ENCODE measurements at places on chromosomes 16 and 17. TPM values are rescaled to one million over a fixed set of nuclear protein-coding genes. Genes with fewer than 3 reads are reported as not detected.

GRCh38 chr16:17411263-17411662, 59.5 kb downstream of the XYLT1 start:
- no peak for DNase-seq
- H3K36me3 ChIP-seq = no peaks in the 10 kb centered on the region
- peaks cover 3% of the 10 kb centered on the region for H3K27me3 ChIP-seq
- no peaks in the 10 kb centered on the region for H3K4me1 ChIP-seq
- H3K27ac ChIP-seq = no peak overlapping the region
- no peak overlapping the region for H3K4me3 ChIP-seq

- no peak overlapping the region for H3K4me3 ChIP-seq
- no peaks in the 10 kb centered on the region for H3K36me3 ChIP-seq
- no peaks in the 10 kb centered on the region for H3K4me1 ChIP-seq
- H3K27ac ChIP-seq = no peak overlapping the region
- no peaks in the 10 kb centered on the region for H3K27me3 ChIP-seq
- no peak for DNase-seq
Measured at GRCh38 chr17:11618861-11619566, 20.7 kb downstream of the DNAH9 start.

GRCh38 chr16:81315271-81316175, 761 bp downstream of the GAN start:
- peak overlapping the region; percentile 80 for H3K4me3 ChIP-seq
- H3K27me3 ChIP-seq = no peaks in the 10 kb centered on the region
- H3K27ac ChIP-seq = peak overlapping the region; percentile 87
- peaks cover 29% of the 10 kb centered on the region for H3K4me1 ChIP-seq
- DNase-seq = peak; percentile 74

DNA sequence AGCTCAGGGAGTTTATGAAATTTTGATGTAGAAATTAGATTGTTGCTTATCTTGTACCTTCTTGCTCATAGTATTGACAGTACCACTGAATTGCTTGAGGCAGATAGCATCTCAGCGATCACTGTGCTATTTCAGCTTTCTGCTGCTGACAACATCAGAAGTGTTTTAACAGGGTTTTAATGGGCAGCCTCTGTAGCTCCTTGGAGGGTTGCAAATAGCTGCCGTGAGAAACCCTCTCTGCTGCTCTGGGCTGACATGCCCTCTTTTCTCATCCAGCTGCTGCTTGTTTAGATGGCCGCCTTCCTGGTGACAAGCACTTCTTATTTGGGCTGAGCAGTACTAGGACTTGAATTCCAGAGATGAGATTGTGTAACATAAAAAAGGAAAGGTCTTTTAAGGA, 180.2 kb upstream of the TBX2 start:
- 0 out of 3 replicates have a peak, but pooled peaks cover 2% of the 10 kb centered on the region for H3K27me3 ChIP-seq
- no peaks in the 10 kb centered on the region for H3K4me1 ChIP-seq
- no peak overlapping the region for H3K4me3 ChIP-seq

DNA sequence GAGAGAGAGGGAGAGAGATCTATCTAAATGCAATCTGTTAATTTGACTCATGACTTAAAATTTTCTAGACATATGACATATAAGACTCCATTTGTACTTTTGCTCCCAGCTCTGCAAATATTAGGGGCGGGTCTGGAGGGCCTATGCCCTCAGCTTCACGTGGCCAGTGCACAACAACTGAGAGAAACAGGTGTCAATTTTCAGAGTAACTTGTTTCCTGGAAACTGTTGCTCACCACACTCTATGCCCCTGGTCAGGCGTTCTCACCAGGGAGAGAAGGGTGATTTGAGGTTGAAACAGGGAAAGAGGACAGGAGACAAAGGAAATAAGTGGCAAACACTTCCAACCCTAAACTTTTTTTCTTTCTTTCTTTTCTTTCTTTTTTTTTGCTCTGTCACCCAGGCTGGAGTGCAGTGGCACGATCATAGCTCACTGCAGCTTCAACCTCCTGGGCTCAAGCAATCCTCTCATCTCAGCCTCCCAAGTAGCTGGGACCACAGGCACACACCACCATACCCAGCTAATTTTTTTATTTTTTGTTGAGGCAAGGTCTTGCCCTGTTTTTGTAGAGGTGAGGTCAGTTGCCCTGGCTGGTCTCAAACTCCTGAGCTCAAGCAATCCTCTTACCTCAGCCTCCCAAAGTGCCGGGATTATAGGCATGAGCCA, 270.0 kb downstream of the SLC39A11 start:
- DNase-seq = no peak
- H3K27me3 ChIP-seq = no peaks in the 10 kb centered on the region
- H3K4me1 ChIP-seq = no peaks in the 10 kb centered on the region
- no peak overlapping the region for H3K4me3 ChIP-seq
- H3K27ac ChIP-seq = no peak overlapping the region
- H3K36me3 ChIP-seq = no peaks in the 10 kb centered on the region

GRCh38 chr16:4594433-4595410, 20.0 kb downstream of the UBALD1 start:
- H3K4me3 ChIP-seq = no peak overlapping the region
- H3K4me1 ChIP-seq = no peaks in the 10 kb centered on the region
- no peak overlapping the region for H3K27ac ChIP-seq
- H3K36me3 ChIP-seq = no peaks in the 10 kb centered on the region
- no peak for DNase-seq

DNA sequence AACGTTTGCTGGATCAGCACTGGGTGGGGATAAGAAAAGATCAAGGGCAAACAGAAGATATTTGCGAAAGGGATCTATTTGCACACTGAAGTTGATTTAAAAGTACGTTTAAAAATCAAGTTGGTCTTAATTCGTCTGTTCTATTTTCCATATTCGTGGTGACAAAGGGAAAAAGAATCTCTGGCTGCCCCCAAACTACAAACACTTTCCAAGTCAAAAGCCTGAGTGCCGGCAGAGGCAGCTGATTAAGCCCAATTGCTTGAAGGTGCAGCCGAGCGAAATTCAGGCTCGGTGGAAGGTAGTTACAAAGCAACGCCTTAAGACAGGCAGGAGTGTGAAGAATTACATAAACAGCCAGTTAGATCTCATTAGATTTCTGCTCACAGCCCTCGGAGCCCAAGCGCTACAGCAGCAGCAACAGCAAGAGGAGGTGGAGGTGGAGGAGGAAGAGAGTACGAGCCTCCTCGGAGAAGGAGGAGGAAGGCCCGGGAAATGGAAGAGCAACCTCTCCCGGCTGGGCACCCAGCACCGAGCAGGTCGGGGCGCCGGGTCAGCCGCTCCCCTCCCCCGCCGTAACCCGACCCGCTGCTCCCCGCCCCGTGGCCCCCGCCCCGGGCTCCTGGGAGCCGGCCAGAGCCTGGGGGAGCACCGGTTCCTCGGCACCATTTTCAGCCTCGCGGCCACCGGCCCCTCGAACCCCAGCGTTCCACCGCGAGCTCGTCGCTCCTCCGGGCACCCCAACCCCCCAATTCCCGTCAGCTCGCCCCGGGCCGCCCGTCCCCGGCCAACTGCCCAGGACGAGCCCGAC, 890 bp downstream of the TOB1 start:
- H3K4me3 ChIP-seq = peak overlapping the region; percentile 88
- H3K27ac ChIP-seq = peak overlapping the region; percentile 88
- no peaks in the 10 kb centered on the region for H3K27me3 ChIP-seq
- peaks cover 13% of the 10 kb centered on the region for H3K4me1 ChIP-seq
- peaks cover 26% of the 10 kb centered on the region for H3K36me3 ChIP-seq

DNA sequence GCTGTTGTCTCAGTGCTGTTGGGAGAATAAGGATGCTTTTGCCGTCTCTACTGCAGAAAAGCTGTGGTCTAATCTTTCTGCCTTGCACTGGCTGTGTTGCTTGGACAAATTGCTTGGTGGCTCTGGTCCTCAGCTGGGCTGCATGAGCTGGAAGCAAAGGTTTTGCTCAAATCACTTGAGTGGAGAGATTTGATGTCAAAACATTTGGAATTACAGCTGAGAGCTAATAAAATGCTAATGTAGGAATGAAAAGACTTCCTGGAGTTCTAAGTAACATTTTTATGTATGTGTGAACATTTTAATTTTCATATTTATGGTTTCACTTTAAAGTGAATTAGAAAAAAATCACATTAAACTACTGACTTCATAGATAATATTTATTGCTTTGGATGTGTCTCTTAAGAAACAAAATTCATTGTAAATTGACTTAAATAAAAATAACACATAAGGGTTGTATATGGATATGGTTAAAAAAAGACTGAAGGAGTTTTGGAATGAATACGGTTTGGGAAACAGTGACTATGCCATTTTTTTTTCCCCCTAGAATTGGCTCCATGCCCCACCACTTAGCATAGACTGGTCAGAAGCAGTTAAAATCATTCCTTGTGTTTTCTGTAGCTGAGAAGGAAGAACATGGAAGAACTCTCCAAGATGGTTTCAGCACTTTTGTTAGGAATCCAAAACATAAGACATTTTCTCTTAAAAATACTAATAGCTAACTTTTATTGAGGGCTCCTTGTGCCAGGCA, 39.2 kb upstream of the FAM20A start:
- no peak for DNase-seq
- H3K27me3 ChIP-seq = no peaks in the 10 kb centered on the region
- H3K36me3 ChIP-seq = no peaks in the 10 kb centered on the region
- H3K4me1 ChIP-seq = no peaks in the 10 kb centered on the region

The ALOX12B gene
- polyA plus RNA-seq = not detected

- no peak overlapping the region for H3K4me3 ChIP-seq
- H3K27ac ChIP-seq = no peak overlapping the region
- H3K27me3 ChIP-seq = no peaks in the 10 kb centered on the region
- peaks cover 71% of the 10 kb centered on the region for H3K36me3 ChIP-seq
- no peak for DNase-seq
- H3K4me1 ChIP-seq = no peaks in the 10 kb centered on the region
Measured at GRCh38 chr16:14608111-14608566, 21.9 kb downstream of the PARN start.

The ELMO3 gene
- polyA plus RNA-seq = 5.2 TPM

DNA sequence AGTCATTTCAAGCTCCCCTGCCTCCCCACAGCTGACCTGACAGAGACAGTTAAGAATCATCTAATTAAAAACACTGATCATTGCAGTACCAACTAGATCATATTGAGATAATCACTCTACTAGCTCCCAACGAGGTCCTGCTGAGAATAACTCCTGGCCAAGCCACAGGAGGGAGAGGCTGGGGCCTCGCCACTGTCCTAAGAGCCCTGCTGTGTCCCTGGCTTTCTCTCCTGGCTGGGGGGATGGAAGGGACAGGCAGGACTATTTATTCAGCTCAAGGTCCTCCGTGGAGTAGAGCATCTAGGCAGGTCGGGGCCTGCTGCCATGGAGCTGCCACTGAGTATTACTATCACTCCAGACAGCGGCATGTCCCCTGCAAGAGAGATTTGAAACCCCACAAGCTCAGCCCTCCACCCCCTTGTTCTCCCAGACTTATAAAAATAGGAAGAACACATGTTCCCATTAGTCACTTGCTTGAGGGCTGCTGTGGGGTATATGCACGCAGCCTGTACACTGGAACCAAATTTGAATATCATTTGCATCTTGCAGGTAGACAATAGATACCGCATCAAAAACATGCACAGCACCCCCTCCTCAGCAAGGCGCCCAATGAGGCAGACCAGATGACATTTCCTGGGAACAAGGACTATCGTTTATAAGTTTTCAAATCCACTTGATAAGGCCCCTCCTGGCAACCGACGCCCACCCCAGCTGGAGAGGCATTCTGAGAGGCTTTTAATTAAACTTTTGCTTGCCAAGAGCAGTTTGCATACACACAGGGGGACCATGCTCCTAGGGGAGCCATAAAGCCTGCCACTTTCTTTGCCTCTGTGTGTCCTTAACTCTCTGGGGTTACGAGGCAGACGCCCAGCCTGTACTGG, 385.2 kb upstream of the ZFHX3 start:
- DNase-seq = no peak
- H3K27ac ChIP-seq = no peak overlapping the region
- no peak overlapping the region for H3K4me3 ChIP-seq
- no peaks in the 10 kb centered on the region for H3K27me3 ChIP-seq
- H3K36me3 ChIP-seq = no peaks in the 10 kb centered on the region
- no peaks in the 10 kb centered on the region for H3K4me1 ChIP-seq

The SPNS2 gene
- polyA plus RNA-seq = not detected

The P2RX5 gene
- 0.49 TPM for polyA plus RNA-seq

- no peaks in the 10 kb centered on the region for H3K36me3 ChIP-seq
- H3K4me3 ChIP-seq = no peak overlapping the region
Measured at GRCh38 chr16:56610017-56610608, 1.7 kb downstream of the MT2A start.

- H3K4me3 ChIP-seq = no peak overlapping the region
- peaks cover 30% of the 10 kb centered on the region for H3K4me1 ChIP-seq
- H3K36me3 ChIP-seq = peaks cover 38% of the 10 kb centered on the region
- H3K27ac ChIP-seq = no peak overlapping the region
- no peak for DNase-seq
Measured at GRCh38 chr17:50352693-50353599, 7.0 kb downstream of the XYLT2 start.

The GNGT2 gene
- not detected for polyA plus RNA-seq

The PIK3R5 gene
- 0.01 TPM for polyA plus RNA-seq

The SAMD14 gene
- 0.11 TPM for polyA plus RNA-seq

GRCh38 chr16:50281391-50282009, 15.1 kb downstream of the ADCY7 start:
- peaks cover 56% of the 10 kb centered on the region for H3K36me3 ChIP-seq

DNA sequence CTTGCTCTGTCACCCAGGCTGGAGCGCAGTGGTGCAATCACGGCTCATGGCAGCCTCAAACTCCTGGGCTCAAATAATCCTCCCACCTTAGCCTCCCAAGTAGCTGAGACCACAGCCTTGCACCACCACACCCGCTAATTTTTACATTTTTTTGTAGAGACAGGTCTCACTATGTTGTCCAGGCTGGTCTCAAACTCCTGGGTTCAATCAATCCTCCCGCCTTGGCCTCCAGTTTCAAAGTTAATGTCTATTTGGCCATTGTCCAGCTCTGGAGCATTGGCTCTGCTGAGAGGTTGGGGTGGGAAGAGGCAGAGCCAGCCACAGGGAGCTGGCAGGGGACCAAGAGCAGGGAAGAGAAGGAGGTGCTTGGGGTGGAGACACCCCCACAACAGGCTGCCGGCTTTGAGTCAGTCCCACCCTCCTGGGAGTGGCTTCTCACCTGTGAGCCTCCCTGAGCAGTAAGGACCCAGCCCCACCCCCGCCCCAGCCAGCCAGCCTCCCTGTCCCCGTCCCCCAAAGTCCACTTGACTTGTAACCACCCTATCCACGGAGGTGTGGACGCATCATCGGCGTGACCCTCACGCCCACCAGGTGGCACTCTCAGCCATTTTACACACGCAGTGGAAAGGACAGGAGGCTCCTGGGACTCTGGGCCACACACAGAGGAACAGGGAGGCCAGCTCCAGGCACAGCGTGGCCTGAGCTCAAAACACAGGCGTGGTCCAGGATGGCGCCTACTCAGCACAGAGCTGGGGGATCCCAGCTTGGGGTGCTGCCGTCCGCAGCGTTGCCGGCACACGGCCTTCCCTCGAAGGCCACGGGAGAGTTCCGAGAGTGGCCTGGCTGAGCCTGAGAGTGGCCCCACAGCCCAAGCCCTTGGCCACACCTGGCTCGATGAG, 22.8 kb upstream of the PVALEF start:
- peaks cover 31% of the 10 kb centered on the region for H3K4me1 ChIP-seq
- H3K36me3 ChIP-seq = no peaks in the 10 kb centered on the region
- peaks cover 26% of the 10 kb centered on the region for H3K27me3 ChIP-seq
- peak; percentile 76 for DNase-seq
- H3K4me3 ChIP-seq = no peak overlapping the region

- DNase-seq = no peak
- H3K27me3 ChIP-seq = peaks cover 83% of the 10 kb centered on the region
- peaks cover 6% of the 10 kb centered on the region for H3K4me1 ChIP-seq
- H3K4me3 ChIP-seq = no peak overlapping the region
- no peaks in the 10 kb centered on the region for H3K36me3 ChIP-seq
Measured at GRCh38 chr17:58268326-58268725, 12.4 kb downstream of the MPO start.

The KRT24 gene
- not detected for polyA plus RNA-seq

GRCh38 chr17:79079421-79080200, 5.0 kb downstream of the ENGASE start:
- no peak overlapping the region for H3K4me3 ChIP-seq
- no peak for DNase-seq
- H3K27me3 ChIP-seq = no peaks in the 10 kb centered on the region
- no peak overlapping the region for H3K27ac ChIP-seq
- peaks cover 26% of the 10 kb centered on the region for H3K4me1 ChIP-seq

The CASKIN1 gene
- polyA plus RNA-seq = 3.7 TPM
